ENCODE measurements at places on chromosomes 16 and 17.

GRCh38 chr17:30230596-30231125 lies 4.8 kb downstream of the SLC6A4 start:
- no peak for DNase-seq

- DNase-seq: no peak
These were observed 924 bp downstream of the SMARCD2 start for GRCh38 chr17:63841350-63842172.

- DNase-seq: no peak
These were observed 9.9 kb upstream of the NDRG4 start for GRCh38 chr16:58490065-58490464.

DNA sequence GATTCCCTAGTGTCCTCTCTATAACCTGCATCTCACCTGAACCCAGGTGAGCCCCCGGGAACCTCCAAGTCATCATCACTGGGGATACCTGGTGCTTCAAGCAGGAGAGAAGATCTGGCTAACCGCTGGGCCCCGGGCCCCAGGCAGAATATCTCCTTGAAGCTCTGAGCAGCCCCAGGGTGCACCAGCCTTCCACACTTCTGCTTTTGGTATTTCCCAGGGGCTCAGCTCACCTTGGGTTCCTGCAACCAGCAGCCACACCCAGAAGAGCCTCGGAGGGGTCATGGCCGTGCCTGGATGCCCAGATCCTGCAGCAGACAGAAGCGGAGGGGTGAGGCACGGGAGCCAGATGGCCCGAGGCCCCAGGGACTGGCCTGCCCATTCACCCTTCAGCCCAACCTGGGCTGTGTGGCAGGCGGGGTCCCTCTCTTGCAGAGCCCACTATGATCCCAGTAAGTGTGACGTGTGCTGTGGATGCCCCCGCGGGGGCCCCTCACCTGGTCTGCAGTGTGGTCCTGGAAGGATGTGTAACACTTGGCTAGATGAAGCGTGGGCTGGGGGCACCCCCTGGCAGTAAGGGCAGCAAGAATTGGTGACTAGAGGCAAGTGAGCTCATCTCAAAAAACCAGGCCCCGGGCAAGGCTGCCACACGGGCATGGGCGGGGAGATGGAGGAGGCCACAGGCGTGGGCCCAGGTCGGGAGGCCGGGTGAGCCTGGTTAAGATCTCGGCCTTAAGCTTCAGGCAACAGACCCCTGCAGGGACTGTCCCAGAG lies 2.6 kb downstream of the LGALS3BP start:
- no peak for DNase-seq

DNA sequence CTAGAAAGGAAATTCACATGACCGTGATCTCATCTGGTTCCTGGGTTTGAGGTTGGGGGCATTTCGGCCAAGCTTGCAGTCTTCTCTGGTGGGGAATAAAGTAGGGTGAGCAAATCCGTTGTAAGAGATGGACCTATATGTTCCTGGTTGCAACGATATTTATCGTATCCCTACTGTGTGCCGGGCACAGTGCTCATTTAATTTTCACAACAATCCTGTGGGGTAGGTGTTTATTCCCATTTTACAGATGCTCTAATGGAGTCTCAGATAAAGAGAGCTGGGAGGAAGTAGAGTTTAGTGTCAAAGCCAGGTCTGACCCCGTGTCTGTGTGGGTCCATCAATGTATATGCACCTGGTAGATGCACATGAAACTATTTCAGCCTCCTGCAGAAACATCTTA lies 9.4 kb downstream of the CMIP start:
- DNase-seq: no peak

DNA sequence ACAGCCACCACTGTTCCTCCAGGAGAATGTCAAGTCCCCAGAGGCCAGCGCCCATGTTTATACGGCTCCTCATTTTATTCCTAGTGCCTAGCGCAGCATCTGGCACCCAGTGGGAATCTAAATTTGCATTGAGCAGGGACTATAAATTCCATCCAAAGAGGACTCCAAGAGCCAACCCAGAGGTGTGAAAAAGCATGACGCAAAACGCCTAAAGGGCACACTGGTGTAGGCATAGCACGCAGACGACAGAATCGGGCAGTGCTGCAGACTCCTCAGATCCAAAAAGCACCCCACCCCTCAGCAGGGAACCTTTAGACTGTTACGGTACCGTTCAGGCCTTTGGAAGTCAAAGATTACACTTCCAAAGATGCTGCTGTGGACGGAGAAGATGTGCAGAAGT lies 19.5 kb downstream of the TEKT5 start:
- DNase-seq: no peak

DNA sequence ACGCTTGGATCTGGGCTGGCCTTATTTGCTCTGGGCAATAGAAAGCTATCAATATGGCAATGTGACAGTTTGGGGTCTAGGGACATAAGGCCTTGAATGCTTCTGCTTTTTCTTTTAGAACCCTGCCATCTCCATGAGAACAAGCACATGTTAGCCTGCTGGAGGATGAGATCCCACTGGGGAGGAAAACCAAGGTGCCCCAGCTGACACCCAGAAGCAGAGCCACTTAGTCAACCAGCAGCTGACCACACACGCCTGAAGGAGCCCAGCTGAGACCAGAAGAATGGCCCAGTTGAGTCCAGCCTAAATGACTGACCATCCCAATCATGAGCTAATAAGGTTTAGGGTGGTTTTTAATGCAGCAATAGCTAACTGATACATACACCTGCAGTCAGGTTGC lies 171.2 kb downstream of the AHSP start:
- no peak for DNase-seq

DNA sequence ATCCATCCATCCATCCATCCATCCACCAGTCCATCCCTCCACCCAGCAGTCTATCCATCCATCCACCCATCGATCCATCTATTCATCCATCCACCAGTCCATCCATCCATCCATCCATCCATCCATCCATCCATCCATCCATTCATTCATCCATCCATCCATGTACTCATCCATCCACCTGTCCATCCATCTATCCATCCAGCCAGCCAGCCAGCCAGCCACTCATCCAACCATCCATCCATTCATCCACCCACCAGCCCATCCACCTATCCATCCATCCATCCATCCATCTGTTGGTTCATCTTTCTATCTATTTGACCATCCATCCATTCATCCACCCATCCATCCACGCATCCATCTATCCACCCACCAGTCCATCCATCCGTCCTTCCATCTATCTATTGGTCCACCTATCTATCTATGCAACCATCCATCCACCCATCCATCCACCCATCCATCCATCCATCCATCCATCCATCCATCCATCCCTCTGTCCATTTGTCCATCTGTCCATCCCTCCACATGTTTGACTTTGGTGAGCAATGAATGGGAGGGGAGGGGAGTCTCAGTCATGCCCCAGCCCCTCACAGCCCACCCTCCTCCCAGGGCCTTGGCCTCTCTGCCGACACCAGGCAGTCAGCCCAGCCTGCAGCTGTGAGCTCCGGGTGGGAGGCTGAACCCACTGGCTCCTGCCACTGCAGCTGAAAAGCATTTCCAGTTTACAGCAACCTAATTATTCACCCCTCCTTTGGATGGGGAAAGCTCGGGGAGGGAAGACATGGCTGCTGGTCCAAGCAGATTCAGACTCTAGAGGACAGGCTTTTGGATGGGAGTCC lies 38.1 kb upstream of the SSTR5 start:
- DNase-seq: no peak

GRCh38 chr17:2312736-2313135 lies 9.0 kb downstream of the SRR start:
- no peak for DNase-seq

DNA sequence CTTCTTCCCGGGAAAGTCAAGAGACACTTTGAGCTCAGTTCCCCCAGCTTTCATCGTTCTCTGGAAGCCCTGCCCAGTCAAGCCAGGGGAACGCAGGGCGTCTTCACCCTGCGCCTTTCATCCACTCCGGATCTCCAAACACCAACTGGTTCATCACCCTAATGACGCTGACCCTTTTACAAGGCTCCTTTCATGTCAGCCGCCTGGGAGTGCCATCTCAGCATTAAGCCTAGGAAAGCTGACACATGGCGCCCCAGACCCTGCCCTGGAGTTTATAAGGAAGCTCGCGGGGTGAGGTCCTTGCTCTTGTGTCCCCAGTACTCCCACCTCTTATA lies 594 bp upstream of the DNAJC7 start:
- no peak for DNase-seq

DNA sequence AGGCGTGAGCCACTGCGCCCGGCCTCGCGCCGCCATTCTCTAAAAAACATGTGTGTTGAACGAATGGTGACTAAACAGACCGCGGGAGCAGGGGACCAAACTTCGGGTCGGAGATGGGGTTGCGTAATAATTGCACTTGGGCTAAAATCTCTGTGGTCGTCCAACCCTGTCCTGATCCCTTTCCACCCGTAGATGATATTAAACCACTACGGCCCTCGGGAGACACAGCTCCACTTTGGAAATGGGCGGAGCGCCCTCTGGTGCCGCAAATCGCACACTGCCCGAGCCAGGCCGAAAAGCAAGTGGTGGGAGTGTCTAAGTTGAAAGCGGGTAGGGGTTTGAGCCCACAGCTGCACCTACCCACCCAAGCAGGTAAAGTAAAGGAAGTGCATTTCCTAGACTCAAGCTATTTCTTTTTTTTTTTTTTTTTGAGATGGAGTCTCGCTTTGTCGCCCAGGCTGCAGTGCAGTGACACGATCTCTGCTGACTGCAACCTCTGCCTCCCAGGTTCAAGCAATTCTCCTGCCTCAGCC lies 17.0 kb downstream of the CAVIN1 start:
- DNase-seq: peak; percentile 85

- no peak for DNase-seq
These were observed 28.5 kb upstream of the NACA2 start for GRCh38 chr17:61619493-61619892.

DNA sequence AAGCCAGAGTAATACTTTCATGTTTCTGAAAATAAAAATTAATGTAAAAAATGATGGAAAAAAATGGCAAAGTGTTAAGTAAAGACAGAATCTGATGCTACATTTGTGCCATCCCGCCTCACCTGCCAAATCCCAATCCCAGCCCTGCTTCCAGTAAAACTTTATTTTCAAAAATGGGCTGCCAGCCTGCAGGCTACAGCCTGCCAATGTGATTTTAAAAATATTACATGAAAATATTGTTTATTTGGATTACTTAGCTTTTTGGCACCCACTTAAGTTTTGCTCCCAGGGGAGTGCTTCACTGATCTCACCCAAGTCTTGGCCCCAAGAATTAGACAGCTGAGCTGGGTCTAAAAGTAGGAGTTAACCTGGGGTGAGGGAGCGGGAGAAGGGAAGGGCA lies 112.8 kb downstream of the C16orf78 start:
- no peak for DNase-seq

- DNase-seq: no peak
These were observed 439.2 kb upstream of the SOX9 start for GRCh38 chr17:71681427-71682173.

DNA sequence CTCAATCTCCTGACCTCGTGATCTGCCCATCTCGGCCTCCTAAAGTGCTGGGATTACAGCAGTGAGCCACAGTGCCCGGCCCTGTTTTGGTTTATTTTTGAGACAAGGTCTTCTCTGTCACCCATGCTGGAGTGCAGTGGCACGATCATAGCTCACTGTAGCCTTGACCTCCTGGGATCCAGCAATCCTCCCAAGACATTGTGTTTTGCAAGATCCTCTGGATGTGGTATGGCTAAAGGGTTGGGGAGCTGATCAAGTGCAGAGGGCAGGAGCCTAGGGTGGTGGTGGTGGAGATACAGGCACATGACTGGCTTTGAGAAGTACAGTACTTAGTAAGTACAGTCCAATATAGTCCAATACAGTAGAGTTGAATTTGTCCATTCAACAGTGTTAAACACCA lies 16.6 kb upstream of the TNS4 start:
- no peak for DNase-seq

GRCh38 chr17:80955671-80956280 lies 35.9 kb upstream of the CHMP6 start:
- DNase-seq: no peak

Measured in CD4-positive, alpha-beta T cell treated with Interleukin-12 subunit alpha and Interleukin-12 subunit beta, for 1 hour (primary cell).